Naive thymus-derived CD8-positive, alpha-beta T cell (primary cell): ENCODE measurements at places on chromosomes 6 and 20. TPM values are rescaled to one million over a fixed set of nuclear protein-coding genes. Genes with fewer than 3 reads are reported as not detected.

TDP2 gene
- total RNA-seq, result 76.6 TPM

ANKRD66 gene
- not detected for total RNA-seq

DPM1 gene
- 46.6 TPM for total RNA-seq

- DNase-seq, result peak; percentile 42
Measured at GRCh38 chr6:24933868-24934401, 1.8 kb downstream of the RIPOR2 start.

DNA sequence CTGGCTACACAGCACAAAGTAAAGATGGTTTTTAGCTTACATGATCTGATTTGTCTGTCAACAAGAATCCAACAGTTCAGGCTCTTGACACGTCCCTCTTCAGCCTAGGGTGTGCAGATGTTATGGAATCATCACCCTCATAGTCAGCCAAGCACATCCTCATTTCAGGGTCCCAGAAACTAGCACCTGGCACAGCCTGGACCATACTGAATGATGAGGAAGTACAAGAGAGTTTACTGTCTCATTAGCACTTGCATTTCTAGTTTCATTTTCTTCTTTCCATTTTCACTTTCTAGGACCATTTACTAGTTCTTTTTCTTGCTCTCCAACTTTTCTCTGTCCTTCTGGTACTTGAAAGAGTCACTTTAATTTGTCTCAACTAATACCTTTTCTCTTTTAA, 6.5 kb downstream of the RIPOR2 start:
- DNase-seq, result no peak
